Suppressor macrophage treated with lipopolysaccharide for 1 hour (primary cell): ENCODE measurements at places on chromosomes 12 and 14.

GRCh38 chr12:91889910-91890309 is 255.7 kb downstream of the BTG1 start:
- DNase-seq = no peak

GRCh38 chr14:67513631-67514108 is 19.4 kb upstream of the PLEKHH1 start:
- no peak for DNase-seq

DNA sequence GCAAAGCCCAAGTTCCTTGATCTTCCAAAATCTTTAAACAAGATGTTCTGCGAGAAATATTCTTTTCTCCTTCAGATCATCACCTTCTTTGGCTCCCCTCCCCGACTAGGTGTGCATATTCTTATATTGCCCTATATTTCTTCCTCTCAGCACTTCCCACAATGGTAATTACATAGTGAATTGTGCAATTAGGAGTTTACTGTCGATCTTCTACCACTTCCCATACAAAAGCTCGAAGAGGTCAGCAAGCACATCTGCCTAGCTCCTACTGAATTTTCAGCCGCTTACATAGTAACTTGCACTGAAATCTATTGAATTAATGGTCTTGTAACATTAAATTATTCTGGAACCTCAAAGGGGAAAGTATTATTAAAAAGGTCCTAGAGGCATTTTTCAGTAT is 16.7 kb downstream of the OSBPL8 start:
- DNase-seq = peak; percentile 57

- no peak for DNase-seq
Measured at GRCh38 chr12:53737093-53737808, 10.0 kb upstream of the CALCOCO1 start.

GRCh38 chr14:100629696-100630095 is 42.5 kb upstream of the BEGAIN start:
- DNase-seq = no peak

GRCh38 chr14:93056166-93056839 is 59.4 kb downstream of the ITPK1 start:
- DNase-seq = no peak

- DNase-seq = no peak
Measured at GRCh38 chr14:35073486-35073885, 27.4 kb downstream of the FAM177A1 start.

GRCh38 chr12:44777044-44777443 is 99.1 kb downstream of the NELL2 start:
- no peak for DNase-seq

DNA sequence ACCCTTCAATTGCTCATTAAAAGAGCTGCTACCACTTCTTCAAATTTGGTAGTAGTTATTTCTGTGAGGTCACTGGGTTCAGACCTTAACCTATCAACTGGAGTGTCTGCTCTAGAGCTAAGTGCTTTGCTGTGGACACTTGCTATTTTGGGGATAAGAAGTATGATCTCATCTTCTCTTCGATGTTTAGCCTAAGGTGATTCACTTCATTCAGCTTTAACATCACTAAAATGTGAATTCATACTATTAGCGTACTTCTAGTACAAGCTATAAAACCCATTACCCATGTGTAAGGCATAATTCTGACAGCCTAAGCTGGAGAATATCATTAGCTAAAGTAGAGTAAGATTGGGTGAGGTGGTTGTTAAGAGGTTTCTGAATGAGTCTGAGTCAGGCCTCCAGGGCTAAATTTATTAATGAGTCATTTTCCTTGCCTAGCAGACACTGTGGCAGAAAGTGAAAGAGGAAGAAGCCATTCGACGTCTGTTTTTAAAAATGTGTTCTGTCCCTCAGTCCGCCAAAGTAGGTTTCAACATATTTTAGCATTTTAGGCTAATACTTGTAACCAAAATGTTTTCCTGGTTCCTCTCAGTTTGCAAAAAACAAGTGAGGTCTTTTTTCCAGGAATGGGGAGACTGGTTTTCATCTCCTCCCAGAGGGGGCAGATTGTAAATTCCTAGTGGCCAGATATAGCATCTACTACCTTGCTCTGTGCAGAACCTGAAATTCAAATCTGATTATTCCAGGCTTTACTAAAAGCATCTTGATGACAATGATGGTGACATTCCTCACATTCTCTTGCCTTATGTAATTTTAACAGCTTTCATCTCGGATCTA is 103.6 kb downstream of the SSPN start:
- DNase-seq = peak; percentile 83

DNA sequence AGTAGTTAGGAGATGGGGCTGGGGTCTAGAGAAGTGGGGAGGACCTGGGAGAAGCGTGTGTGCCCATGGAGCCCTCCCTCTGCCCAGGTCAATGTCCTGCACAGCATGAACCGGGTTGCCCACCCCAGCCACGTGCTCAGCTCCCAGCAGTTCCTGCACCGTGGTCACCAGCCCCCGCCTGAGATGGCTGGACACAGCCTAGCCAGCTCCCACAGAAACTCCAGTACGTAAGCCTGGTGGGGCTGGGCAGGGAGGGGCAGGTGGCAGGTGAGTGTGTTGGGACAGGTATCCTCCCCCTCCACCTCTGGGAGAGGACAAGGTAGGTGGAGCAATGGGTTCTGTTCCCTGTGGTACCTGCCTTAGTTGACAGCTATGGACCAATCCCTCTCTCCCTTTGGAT is 20.7 kb downstream of the CLSTN3 start:
- DNase-seq = no peak
